Activated CD8-positive, alpha-beta T cell treated with anti-CD3 and anti-CD28 coated beads, Interleukin-2, amount 10 ng/mL, durations not matched to agents 7 days and 5 days (primary cell): ENCODE measurements at places on chromosomes 13 and 19. TPM values are rescaled to one million over a fixed set of nuclear protein-coding genes. Genes with fewer than 3 reads are reported as not detected.
A peak's percentile ranks its signal among the peaks of the same experiment; 100 is the strongest.

The CAB39L gene
- total RNA-seq, result 2.3 TPM

DNA sequence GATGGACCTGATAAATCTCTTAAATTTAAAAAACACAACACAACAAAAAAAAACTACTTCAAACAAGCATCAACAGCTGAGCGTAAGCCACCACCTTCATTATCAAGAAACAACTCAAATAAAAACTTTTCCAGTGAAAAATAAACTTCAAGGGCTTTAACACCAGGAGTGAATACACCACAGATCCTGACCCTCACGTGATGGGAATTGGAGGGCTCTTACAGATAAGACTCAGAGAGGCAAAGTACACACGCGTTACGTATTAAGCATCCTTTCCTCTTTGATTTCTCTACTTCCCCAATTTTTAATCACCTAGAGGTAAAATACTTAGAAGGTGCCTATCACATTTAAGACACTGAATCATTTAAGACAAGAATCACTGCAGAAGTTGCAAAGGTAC lies 573 bp upstream of the STARD13 start:
- H3K27me3 ChIP-seq, result peaks cover 40% of the 10 kb centered on the region
- H3K4me3 ChIP-seq, result peak overlapping the region; percentile 61
- no peak overlapping the region for H3K27ac ChIP-seq
- H3K4me1 ChIP-seq, result peaks cover 11% of the 10 kb centered on the region

The PLK5 gene
- total RNA-seq, result not detected

- no peak overlapping the region for H3K4me3 ChIP-seq
- H3K27ac ChIP-seq, result no peak overlapping the region
- H3K36me3 ChIP-seq, result peaks cover 46% of the 10 kb centered on the region
- DNase-seq, result no peak
- no peaks in the 10 kb centered on the region for H3K27me3 ChIP-seq
These were observed 7.8 kb downstream of the GPR183 start for GRCh38 chr13:99299256-99299919.

DNA sequence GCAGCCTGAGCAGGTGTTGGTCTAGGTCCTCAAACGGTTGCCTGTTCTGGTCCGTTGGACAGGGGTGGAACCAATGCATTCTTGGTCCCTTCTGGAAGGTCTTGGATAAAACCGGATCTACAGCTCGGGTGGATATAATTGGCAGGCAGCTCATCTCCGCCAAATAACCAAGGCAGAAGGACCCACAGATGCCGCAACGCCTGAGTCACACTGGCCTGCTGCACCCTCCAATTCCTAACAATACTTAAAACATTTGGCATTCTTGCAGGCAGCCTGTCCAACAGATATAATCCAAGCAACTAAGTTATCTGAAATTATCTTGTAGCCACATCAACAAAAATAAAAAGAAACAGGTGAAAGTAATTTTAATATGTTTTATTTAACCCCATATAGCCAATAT lies 59.0 kb upstream of the FGF14 start:
- H3K27ac ChIP-seq, result no peak overlapping the region
- no peaks in the 10 kb centered on the region for H3K36me3 ChIP-seq
- no peak overlapping the region for H3K4me3 ChIP-seq
- peaks cover 5% of the 10 kb centered on the region for H3K4me1 ChIP-seq
- DNase-seq, result no peak
- H3K27me3 ChIP-seq, result peaks cover 9% of the 10 kb centered on the region

The SGTA gene
- total RNA-seq, result 51.0 TPM

DNA sequence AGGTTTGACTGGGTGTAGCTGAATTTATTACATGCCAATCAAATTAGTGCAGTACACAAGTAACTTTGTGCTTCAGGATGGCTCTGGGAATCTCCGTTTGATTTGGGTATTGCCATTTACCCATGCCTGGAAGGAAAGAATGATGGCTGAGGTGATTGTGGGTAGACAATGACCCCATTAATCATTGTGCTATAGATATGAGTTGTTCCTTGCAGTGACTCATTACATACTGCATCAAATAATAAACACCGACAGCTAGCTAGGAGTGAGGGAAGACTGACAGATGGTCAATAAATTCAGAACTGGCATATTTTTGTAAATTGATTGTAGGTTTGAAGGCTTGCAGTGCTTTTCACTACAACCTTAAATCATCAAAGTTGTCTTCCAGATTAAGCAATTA lies 1069.5 kb downstream of the DIAPH3 start:
- no peaks in the 10 kb centered on the region for H3K27me3 ChIP-seq
- no peak overlapping the region for H3K4me3 ChIP-seq
- no peaks in the 10 kb centered on the region for H3K36me3 ChIP-seq
- no peak overlapping the region for H3K27ac ChIP-seq
- no peak for DNase-seq
- no peaks in the 10 kb centered on the region for H3K4me1 ChIP-seq

DNA sequence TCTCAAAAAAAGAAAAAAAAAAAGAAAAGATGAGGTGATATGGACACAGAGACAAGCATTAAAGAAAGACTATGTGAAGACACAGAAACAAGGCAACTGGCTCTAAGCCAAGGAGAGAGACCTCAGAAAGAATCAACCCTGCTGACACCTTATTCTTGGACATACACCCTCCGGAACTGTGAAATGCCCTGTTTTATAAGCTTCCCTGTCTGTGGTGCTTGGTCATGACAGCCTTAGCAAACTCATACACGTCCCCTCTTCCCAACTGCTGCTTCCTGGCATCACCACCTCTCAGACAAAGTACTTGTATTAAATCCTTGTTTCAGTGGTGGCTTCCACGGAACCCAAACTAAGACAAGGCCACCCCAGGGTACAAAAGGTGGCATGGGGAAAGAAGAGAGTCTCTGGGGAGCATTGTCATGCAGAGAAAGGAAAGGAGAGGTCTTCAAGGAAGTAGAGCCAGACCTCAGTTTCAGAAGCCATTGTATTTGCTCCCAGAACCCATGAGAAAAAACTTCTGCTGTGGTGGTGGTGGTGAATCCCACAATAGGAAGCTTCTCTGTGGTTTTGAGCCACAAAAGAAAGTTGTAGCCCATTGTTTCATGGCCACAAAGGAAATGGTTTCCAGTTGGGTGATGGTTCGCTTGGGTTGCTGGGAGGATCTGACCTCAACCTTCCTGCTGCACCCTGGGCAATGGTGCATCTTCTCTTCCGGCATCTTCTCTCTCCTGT lies 16.3 kb upstream of the TSPAN16 start:
- H3K27ac ChIP-seq, result peak overlapping the region; percentile 78
- peaks cover 3% of the 10 kb centered on the region for H3K36me3 ChIP-seq
- peaks cover 25% of the 10 kb centered on the region for H3K4me1 ChIP-seq
- peaks cover 50% of the 10 kb centered on the region for H3K27me3 ChIP-seq

The ZSCAN22 gene
- 5.2 TPM for total RNA-seq

The CLEC17A gene
- not detected for total RNA-seq

DNA sequence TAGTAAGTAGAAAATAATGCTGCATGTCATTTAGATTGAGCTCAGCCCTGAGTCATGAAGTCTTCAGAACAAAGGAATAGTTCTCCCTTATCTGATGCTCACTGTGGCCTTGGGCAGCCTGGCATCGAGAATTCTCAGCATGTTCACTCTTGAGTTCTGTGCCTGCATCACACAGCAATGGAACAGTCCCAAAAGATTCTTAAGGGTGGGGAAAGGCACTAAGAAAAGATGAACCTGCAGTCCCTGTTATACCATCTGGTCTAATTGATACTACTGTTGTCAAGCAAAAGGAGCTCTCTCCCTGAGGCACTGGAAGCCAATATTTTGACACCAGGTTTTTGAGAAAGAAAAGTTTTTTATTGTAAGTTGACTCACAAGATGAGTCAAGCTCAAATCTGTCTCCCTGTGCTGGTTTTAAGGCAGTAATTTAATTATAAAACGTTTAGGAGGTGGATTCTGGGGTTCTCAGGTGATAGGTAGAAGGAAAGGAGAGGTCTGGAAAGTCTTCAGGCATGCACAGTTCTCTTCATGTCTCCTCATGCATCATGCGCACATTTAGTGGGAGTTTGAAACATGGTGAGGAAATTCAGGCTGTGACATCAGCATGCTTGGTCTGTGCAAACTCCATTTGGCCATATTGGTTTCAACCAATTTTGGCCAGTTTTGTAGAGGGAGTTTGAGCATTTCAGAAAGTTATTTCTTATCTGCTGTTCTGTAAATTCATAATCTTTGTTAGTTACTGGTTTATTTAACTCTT lies 38.1 kb upstream of the ZNF766 start:
- no peak for DNase-seq
- H3K4me1 ChIP-seq, result peaks cover 11% of the 10 kb centered on the region

- H3K27me3 ChIP-seq, result no peaks in the 10 kb centered on the region
- DNase-seq, result no peak
- H3K27ac ChIP-seq, result peak overlapping the region; percentile 85
- peaks cover 53% of the 10 kb centered on the region for H3K36me3 ChIP-seq
These were observed 7.2 kb downstream of the ACTN4 start for GRCh38 chr19:38654628-38655055.

DNA sequence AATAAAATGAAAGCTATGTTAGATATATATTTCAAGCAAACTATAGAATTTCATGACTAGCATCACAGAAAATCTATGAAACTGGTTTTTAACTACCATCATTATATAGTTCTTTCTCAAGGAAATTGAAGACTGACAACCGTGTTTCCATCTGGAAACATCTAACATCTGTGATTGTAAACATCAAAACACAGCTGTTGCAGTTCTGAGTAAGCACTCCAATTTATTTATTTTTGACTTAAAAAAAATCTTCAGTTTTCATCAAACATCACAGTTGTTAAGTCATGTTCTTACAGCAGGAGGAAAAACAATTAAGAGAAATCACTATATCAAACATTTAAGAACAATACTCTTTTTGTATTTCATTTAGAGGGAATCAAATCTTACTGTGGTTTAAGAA lies 1653.0 kb upstream of the MIR17HG start:
- H3K4me3 ChIP-seq, result no peak overlapping the region
- H3K27me3 ChIP-seq, result no peaks in the 10 kb centered on the region
- H3K36me3 ChIP-seq, result no peaks in the 10 kb centered on the region

The ERICH6B gene
- not detected for total RNA-seq

DNA sequence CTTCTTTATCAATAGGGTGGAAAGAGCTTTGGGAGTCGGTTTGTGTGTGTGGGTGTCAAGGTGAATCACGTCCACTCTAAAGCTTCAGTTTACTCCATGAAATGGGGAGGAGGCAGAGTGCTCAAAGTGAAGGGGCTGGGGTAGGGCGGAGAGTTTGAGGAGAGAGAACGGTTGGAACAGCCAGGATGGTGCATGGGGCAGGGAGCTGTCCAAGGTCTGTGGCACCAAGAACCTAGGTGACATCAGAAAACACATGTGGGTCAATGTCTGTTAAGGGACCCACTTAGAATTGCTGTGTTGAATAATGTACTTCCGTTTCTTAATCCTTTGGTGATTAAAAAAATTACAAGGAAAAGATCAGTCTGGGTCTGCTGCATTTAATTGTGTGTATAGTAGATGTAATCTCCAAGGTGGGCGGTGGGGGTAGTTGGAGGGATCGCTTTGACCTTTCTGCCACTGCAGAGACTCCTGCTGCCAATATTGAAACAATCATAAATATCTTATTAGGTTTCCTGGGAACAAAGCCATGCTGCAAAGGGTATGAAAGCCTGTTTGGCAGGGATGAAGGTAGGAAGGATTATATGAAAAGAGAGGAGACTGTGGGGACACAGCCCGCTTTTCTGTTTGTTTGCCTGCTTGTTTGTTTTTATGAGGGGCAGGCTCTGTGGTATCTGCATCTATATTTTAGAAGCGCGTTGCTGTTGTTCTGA lies 122.3 kb downstream of the ATP8A2 start:
- DNase-seq, result no peak
- H3K4me3 ChIP-seq, result no peak overlapping the region
- no peak overlapping the region for H3K27ac ChIP-seq

The ZNF559 gene
- 13.3 TPM for total RNA-seq

DNA sequence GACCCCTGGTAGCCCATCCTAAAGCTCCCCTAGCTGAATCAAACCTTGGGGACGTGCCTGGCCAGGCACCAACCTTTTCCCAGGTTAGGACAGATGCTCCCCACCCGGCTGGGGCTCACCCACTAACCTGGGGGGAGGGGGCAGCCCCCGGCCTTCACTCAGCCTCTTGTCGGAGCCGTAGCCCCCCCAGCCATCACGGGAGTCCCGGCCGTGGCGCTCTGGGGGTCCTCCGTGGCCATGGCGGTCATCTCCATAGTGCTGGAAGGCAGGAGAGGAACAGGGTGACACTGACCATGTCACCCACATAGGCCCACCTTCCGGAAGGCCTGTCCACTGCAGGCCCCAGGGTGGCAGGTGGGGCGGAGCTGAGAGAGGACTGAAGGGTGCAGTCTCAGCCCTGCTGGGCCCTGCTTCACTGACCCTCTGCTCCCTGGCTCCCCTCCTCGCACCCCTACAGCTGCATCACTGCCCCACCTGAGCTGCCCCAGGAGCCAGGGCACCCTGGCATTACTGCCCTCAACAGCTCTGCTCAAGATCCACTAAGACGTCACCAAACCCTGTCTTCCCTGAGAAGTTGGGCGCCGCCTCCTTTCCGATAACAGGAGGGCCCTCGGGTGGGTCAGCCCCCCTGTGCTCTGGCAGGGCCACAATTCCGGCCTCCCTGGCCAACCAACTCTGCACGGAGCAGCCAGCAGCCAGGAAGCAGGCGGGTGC lies 22.6 kb upstream of the TINCR start:
- peaks cover 17% of the 10 kb centered on the region for H3K4me1 ChIP-seq
- H3K4me3 ChIP-seq, result no peak overlapping the region
- H3K27me3 ChIP-seq, result no peaks in the 10 kb centered on the region
- DNase-seq, result no peak
- H3K36me3 ChIP-seq, result peaks cover 62% of the 10 kb centered on the region

DNA sequence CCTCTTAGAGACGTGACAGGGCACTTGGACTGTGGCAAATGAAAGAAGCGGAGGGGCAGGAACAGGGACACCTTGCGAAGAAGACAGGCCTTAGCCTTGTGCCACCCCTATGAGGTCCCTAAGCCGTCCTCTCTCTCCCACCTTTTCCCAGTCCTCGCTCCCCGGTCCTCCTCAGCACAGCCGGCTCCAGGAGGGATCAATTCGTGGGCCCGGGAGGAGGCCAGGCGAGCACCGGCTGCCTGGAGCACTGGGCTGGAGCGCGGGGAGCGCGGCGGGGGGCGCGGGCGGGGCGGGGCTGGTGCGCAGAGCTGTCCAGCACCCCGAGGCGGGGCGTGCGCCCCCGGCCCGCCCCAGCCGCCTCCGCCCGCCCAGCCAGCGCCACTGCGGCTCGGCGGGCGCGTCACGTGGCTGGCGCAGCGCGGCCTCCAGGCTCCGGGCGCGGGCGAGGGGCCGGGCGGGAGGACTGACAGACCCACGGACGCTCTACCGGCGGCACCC lies at the start of gene LRP3:
TSS of gene LRP3 (plus strand) at position 466 of the 498 bp plus-strand sequence. CDS start 456 bp downstream, outside the sequence.
- DNase-seq, result no peak
- peak within 1 kb of the TSS; percentile 18 for H3K4me3 ChIP-seq
- H3K4me1 ChIP-seq, result no peaks in the 10 kb centered on the region

GRCh38 chr13:76812206-76812897 lies 73.9 kb downstream of the KCTD12 start:
- no peaks in the 10 kb centered on the region for H3K4me1 ChIP-seq
- H3K27ac ChIP-seq, result no peak overlapping the region
- H3K4me3 ChIP-seq, result no peak overlapping the region
- DNase-seq, result no peak

DNA sequence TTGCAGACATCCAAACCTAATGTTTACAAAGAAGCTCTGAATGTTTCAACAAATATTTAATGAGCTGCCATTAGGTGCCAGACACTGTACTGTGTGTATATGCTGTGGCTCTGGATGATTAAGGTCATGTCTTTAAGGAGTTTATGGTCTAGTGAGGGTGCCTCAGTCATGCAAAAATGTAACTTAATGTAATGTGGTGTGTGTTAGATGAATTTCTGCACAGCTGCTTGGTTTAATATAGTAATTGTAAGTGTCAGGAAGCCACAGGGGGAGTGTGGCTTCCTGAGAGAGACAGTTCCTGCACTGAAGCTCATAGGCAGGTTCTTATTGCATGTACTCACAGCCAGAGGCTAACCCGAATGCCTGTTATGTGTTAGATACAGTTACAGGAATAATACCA lies 43.3 kb downstream of the SPATA13 start:
- H3K4me3 ChIP-seq, result peak overlapping the region; percentile 56
- peaks cover 42% of the 10 kb centered on the region for H3K4me1 ChIP-seq
- H3K36me3 ChIP-seq, result peaks cover 13% of the 10 kb centered on the region
- DNase-seq, result peak; percentile 54
- H3K27me3 ChIP-seq, result no peaks in the 10 kb centered on the region

The C13orf42 gene
- not detected for total RNA-seq
